IPS-NIHi11 (cell line): ENCODE measurements at places on chromosomes 3 and 15.

GRCh38 chr3:121436074-121436473 is 109.7 kb downstream of the POLQ start:
- no peak for DNase-seq

GRCh38 chr15:36960179-36960946 is 140.0 kb downstream of the MEIS2 start:
- DNase-seq: no peak

GRCh38 chr3:18683900-18684299 is 258.8 kb upstream of the SATB1 start:
- DNase-seq: no peak

- no peak for DNase-seq
Measured at GRCh38 chr15:38176691-38177090, 75.9 kb upstream of the SPRED1 start.

DNA sequence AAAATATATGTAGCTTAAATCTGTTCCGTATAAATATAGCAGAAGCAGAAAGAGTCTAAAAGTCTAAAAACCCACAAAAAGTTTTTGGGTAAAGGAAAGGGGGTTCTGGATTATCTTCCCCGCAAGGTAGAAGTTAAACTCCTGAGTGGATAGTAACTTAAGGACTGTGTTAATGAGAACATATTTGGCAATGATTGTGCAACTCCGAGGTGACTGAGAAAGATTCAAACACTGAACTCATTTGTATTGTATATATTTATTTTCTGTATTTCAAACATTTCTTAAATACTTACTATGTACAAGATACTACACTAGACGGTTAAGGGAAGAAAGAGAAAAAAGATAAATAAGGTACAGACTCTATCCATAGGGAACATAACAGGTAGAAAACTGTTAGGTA is 72.7 kb upstream of the PPIB start:
- no peak for DNase-seq

DNA sequence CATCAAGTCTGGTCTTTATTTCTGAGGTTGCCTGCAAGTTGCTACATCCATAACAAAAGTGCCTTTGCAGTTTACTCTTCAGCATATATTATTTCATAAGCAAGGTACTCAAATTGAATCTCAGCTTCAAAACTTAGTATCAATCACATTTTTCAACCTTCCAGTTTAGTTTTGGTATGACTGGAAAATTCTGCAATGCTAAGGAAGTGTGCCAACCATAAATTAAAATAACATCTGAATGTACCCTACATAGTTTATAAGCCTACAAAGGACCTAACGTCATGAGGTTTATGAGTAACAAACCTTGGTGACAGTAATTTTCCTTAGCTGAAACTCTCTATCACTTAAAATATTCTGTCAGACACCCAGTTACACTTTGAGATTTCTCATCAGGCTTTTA is 62.8 kb downstream of the THBS1 start:
- DNase-seq: no peak

DNA sequence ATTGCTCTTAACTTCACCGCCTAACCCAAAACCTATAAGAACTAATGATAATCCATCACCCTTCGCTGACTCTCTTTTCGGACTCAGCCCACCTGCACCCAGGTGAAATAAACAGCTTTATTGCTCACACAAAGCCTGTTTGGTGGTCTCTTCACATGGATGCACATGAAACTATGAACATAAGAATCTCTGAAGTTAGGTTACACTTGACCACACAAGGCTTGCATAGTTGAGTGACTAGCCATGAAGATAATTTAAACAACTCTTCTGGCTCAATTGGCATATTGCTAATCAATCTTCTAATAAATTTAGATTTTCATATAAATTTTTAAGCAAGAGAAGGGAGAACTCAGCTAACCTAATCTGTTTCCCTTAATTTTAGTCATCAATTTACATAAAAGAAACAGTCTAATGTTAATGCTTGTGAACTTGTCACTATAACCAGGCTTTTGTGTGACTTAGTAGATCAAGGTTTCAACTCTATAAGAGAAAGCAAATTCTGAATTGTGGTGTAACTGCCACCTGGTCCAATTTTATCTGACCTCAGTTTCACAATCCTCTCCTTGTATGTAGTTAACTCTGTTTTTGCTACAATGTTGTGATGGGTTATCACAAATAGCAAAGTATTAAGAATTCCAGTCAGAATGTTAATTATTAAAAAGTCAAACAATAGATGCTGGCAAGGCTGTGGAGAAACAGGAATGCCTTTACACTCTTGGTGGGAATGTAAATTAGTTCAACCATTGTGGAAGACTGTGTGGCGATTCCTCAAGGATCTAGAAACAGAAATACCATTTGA is 82.0 kb downstream of the HHLA2 start:
- DNase-seq: no peak

- no peak for DNase-seq
Measured at GRCh38 chr3:140834266-140835037, 107.2 kb upstream of the SLC25A36 start.
